Left lung (tissue), 14 donors: ENCODE measurements at places on chromosomes 6 and 20.
A peak's percentile ranks its signal among the peaks of the same experiment; 100 is the strongest.

DNA sequence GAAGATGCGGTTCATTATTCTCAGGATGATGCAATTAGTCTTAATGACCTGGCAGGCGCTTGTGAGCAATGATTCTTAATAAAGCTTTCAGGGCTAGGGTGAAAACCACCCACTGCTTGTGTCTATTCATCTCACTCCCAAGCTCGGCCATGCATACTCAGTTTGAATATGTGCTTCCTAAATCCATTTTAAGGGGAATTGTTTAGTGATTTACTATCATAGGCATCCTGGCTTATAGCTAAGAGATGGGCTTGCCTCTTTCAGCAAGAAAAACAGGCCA is 141.1 kb upstream of the SLC24A3 start:
- DNase-seq, result no peak

DNA sequence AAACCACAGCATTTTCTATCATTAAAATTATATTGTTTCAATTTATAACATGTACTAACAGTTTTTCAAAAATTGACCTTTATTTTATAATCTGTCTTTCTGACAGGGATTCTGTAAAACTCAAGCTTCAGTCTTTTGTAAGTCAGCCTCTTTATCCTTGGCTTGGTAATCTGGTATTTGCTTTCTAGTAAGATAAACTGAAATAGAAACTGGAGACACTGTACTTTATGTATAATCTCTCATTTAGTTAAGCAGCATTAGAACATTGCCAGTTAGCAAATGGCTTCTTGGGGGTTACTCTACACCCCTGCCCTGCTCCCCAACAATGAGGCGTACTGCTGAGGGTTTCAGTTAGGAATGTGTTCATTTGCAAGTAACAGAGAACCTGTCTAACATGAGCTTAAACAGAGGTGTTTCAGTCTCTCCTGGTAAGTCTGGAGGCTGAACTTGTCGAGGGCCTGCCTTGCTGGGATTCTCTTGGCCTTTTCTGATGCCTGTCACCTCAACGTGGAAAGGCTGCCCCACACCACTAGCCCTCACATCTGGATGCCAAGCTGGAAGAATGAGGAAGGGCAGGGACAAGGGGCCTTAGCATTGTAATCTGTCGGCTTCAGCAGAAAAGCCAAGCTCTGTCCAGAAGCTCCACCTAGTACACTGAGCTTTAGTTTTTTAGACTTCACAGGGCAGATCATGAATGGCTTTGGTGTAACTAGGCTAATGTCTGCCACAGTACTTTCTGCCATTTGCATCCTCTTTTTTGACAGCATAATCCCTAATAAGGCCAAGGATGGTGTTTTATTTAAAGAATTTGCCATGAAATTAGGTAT is 34.8 kb downstream of the SH3BGRL2 start:
- no peak for DNase-seq

- DNase-seq, result no peak
Measured at GRCh38 chr20:38021087-38021772, 12.0 kb downstream of the TTI1 start.

DNA sequence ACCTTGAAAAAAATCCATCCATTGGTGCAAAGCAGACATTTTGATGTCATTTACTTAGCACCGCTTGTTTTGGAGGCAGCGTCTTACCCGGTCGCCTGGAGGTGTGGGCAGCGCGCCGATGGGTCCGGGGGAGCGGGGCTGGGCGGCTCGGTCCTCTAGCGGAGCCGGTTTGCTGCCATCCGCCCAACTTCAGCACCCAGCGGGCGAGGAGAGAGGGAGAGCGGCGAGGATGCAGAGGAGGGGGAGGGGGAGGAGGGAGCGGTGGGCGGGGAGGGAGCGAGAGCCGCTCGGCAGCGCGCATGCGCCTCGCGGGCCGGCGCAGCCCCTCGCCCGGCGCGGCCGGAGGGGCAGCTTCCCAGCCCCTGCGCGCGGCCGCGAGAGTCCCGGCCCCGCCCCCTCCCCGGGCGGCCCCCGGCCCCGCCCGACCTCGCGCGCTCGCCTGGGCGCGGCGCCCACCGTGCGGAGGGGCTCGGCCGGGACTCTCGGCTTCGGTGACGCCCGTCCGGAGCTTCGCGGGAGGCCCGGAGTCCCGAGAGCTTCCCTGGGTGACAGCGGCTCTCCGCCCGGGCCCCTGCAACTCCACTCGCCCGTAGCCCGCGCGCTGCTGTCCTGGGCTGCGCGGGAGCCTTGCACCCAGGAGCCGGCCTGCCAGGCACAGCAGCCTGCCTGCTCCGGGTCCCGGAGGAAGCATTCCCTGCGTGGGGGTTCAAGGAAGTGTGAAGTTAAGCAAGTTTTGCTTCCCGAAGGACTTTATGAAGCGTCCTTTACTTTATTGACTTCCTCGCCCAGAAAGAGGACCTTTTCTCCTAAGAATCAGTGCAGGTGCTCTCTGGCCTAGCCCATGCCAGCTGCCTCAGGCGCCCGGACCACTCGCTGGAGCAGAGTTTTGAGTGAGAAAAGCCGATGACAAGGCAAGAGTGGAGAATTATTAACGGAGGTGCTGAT is at the start of gene RGS17:
Gene RGS17 (minus strand): TSS at position 246 of the 945 bp plus-strand sequence. CDS start 87,264 bp downstream, outside the sequence.
- DNase-seq, result peak; percentile 89

DNA sequence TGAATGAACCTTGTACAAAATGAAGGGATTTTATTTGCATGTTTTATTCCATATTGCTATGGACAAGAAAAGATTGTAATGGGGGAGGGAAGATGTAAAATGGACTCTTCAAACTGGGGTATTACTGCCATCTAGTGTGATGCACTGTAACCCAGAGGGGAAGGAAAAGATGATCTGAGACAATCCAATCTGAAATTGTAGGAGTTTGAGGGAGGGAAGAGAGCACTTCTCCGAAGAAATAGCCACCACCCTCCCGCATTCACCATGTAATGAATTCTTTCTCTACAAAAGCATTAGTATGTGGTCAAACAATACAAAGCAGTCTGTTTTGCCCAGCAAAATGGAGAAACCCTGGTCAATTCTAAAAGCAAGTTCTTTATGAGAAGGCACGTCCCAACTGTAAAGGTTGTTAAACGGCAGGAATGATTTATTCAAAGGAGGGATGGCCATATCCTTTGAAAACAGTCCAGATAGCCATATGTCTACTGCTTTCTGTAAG is 679.5 kb upstream of the NRSN1 start:
- peak; percentile 41 for DNase-seq

DNA sequence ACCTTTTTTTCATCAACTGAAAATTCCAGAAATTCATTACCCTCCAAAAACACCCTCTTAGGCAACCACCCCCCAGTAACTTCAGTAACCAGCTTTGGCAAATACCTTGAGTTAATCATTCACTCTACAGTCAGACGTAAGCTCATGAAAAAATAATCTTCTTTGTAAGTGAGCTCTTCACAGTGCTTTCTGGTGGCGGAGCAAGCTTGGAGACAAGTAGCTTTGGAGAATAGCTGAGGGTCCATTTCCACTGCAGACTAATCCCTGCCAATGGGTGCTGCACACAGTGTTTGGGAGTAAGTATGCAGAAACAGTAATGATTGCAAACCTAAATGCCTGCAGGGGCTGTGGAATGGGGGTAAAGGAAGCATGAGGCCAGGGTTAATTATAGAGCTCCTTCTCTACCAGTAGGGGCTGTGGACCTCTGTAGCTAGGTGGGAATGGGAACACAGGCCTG is 56.8 kb upstream of the HINT3 start:
- DNase-seq, result no peak

- DNase-seq, result no peak
Measured at GRCh38 chr6:162917506-162917905, 189.7 kb downstream of the PACRG start.

DNA sequence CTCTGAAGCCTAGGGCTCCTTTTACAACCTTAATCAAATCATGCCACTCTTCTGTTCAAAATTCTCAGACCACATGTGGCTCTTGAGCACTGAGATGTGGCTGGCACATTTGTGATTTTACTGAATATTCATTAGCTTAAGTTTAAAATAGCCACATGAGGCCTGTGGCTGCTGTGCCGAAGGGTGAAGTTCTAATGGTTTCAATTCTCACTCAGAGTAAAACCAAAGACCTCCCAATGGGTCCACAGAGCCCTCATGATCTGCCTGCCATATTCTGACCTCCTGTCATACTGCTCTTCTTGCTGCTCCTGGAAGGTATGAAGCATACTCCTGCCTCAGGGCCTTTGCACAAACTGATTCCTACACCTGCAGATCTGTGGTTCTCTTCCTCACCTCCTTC is 7.8 kb upstream of the CST3 start:
- DNase-seq, result no peak

- DNase-seq, result no peak
Measured at GRCh38 chr6:126625019-126625418, 285.1 kb downstream of the CENPW start.
